ENCODE measurements at places on chromosomes 2 and 18. TPM values are rescaled to one million over a fixed set of nuclear protein-coding genes. Genes with fewer than 3 reads are reported as not detected.

Gene ADD2
- 1.4 TPM for total RNA-seq

GRCh38 chr2:3480352-3481010 is 38.9 kb downstream of the ADI1 start:
- no peak overlapping the region for H3K27ac ChIP-seq
- no peak for DNase-seq
- H3K27me3 ChIP-seq, result no peaks in the 10 kb centered on the region
- H3K36me3 ChIP-seq, result peaks cover 15% of the 10 kb centered on the region
- H3K4me3 ChIP-seq, result no peak overlapping the region

GRCh38 chr2:204042401-204042800 is 105.8 kb downstream of the ICOS start:
- H3K4me1 ChIP-seq, result peaks cover 5% of the 10 kb centered on the region
- H3K4me3 ChIP-seq, result no peak overlapping the region
- H3K36me3 ChIP-seq, result no peaks in the 10 kb centered on the region
- DNase-seq, result no peak
- H3K27ac ChIP-seq, result no peak overlapping the region

DNA sequence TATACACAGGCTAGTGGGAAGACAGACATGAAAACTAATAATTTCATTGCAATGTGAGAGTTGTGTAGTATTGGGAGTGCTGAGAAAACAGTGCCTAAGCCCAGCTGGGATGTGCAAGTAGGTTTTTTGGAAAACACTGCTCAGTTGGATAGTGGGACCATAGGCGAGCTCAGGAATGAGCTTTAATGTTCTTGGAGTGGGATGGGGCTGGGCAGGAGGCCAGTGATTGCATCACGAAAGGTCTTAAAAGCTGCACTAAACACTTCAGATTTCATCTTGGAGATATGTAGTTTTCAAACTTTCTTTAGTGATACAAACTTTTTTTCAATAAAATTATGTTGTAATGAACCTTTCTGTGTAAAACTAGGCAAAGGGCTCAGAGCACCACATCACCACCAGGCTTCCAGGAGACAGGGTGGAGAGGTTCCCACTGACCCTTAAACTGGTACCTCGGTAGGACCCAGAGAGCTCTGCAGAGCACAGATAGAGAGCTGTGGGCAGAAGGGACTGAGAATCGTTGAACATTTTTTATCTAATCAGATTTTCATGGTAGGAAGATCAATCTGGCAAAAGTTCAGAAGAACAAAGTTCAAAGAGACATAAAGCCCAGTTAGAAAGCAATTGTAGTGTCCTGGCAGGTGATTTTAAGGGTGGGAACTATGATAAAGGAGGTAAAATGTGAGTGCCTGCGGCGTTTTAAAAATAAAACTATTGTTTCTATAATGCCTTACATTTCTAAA is 176.2 kb downstream of the TRABD2A start:
- H3K36me3 ChIP-seq, result no peaks in the 10 kb centered on the region
- H3K4me3 ChIP-seq, result no peak overlapping the region
- no peaks in the 10 kb centered on the region for H3K27me3 ChIP-seq
- no peak for DNase-seq
- no peak overlapping the region for H3K27ac ChIP-seq

Gene GAREM1
- total RNA-seq, result not detected

Gene GAREM2
- 1.6 TPM for total RNA-seq

GRCh38 chr2:109173311-109174171 is 44.5 kb downstream of the SH3RF3 start:
- peaks cover 3% of the 10 kb centered on the region for H3K36me3 ChIP-seq
- H3K27ac ChIP-seq, result no peak overlapping the region
- H3K27me3 ChIP-seq, result peaks cover 64% of the 10 kb centered on the region
- no peak for DNase-seq

DNA sequence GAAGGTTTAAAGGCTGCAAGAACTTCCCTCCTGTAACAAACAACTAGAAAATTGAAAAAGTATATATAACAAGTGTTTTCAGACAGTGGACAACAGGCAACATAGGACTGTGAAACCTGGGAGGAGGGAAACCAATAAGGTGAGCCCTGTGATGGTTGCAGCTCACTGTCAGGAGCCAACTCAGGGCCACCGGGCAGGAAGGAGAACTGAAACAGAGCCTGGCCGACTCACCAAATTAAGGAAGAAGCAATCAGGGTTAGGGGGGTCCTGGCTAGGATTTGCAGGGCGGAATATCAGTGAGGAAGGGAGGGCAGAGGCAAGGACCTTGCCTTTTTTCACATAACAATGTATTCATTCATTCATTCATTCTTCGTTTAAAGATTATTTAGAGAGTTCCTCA is 21.8 kb upstream of the CNRIP1 start:
- peaks cover 49% of the 10 kb centered on the region for H3K27me3 ChIP-seq
- DNase-seq, result no peak
- H3K27ac ChIP-seq, result no peak overlapping the region
- H3K4me3 ChIP-seq, result no peak overlapping the region
- no peaks in the 10 kb centered on the region for H3K36me3 ChIP-seq

GRCh38 chr2:6325616-6326015 is 540.1 kb downstream of the CMPK2 start:
- no peaks in the 10 kb centered on the region for H3K27me3 ChIP-seq
- H3K4me3 ChIP-seq, result no peak overlapping the region
- H3K36me3 ChIP-seq, result no peaks in the 10 kb centered on the region
- no peaks in the 10 kb centered on the region for H3K4me1 ChIP-seq

GRCh38 chr2:160371251-160372009 is 122.2 kb downstream of the RBMS1 start:
- no peaks in the 10 kb centered on the region for H3K27me3 ChIP-seq
- H3K36me3 ChIP-seq, result peaks cover 18% of the 10 kb centered on the region
- no peak overlapping the region for H3K27ac ChIP-seq
- H3K4me3 ChIP-seq, result no peak overlapping the region
- no peak for DNase-seq

GRCh38 chr2:150520887-150521664 is 33.6 kb upstream of the RND3 start:
- no peaks in the 10 kb centered on the region for H3K36me3 ChIP-seq
- no peaks in the 10 kb centered on the region for H3K4me1 ChIP-seq
- no peak overlapping the region for H3K27ac ChIP-seq
- no peaks in the 10 kb centered on the region for H3K27me3 ChIP-seq
- DNase-seq, result no peak

DNA sequence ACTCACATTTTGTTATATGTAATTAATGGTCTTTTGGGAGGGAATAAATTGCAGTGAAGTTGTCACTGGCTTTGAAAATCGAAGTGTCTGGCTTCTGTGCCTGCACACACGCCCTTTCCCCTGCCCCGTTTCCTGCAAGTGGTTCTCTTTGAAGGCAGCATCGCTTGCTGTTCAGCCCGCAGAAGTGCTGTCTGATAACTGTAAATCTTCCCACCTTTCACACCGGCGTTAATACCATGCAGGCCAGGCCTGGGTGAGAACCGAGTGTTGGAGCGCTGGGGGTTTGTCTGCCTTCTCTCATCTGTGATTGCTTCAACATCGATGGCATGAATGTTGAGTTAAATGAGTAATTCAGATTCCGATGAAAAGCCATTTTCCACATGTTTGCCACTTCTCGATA is 37.9 kb upstream of the RPL31 start:
- DNase-seq, result no peak
- no peak overlapping the region for H3K27ac ChIP-seq
- no peak overlapping the region for H3K4me3 ChIP-seq
- H3K27me3 ChIP-seq, result no peaks in the 10 kb centered on the region

DNA sequence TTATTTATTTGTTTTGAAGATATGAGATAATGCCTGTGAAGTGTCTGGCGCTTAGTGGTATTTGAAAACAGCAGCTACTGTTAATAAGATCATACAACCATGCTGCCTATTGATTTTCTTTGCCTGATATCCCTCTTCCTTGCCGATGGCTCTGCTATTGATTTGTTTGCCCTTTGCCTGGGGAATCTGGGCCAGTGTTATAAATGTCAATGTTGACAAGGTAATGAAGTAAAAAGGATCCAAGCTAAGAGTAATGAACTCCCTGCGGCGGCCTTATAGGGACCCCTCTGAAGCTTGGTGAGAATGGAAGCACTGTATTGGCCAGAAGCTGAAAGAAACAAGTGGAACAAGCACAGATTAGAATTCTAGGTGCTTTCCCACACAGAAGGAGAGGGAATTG is 854.6 kb downstream of the CNTNAP5 start:
- no peak for DNase-seq
- no peaks in the 10 kb centered on the region for H3K27me3 ChIP-seq
- no peaks in the 10 kb centered on the region for H3K36me3 ChIP-seq
- no peaks in the 10 kb centered on the region for H3K4me1 ChIP-seq
- no peak overlapping the region for H3K4me3 ChIP-seq
- H3K27ac ChIP-seq, result no peak overlapping the region

All from activated CD4-positive, alpha-beta memory T cell treated with anti-CD3 and anti-CD28 coated beads, Interleukin-2, amount 10 ng/mL, durations not matched to agents 7 days and 5 days (primary cell).